Inflammatory macrophage (primary cell): ENCODE measurements at places on chromosomes 4 and X.

GRCh38 chr4:24519649-24520048 is 64.7 kb downstream of the DHX15 start:
- DNase-seq, result no peak

DNA sequence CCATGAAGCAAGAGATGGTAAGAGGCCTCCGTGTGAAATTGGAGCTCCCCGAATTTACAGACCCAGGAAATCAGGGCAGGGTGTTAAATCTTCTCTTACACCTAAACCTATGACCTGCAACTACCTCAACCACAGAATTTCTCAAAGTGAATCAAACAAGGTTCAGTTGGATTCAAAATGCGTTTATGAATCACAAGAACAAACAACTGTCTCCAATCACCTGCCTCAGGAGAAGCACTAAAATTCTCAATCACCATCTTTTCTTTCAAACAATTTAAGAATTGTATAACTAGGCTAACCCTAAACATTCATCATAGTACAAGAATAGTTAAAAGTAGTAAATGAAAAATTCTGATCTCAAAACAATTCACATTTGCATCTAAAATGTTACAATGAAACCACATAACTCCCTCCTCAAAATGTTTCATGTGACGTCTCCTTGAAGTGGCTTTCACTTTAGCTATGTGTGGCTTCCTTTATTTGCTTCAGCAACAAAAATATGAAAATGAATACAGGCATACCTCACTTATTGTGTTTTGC is 19.2 kb downstream of the PPP3CA start:
- no peak for DNase-seq

DNA sequence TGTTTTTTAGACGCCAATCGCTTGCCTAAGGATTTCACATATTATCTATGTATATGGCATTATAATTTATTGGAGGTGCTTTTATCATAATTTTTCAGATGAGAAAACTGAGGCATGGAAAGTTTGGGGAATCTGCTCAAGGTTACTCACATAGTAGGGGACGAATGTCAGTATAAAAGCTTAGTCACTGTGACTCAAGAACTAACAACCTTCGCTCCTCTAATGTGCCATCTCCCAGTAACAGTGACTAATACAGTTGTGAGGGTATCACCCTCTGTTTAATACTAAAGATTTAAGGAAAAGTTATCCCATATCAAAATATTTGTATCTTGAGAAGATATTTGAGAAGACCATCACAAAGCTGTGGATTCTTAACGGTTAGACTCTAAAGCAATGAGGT is 353.1 kb upstream of the SPOCK3 start:
- DNase-seq, result no peak

- no peak for DNase-seq
These were observed 361.2 kb downstream of the PCDH7 start for GRCh38 chr4:31081366-31081765.

DNA sequence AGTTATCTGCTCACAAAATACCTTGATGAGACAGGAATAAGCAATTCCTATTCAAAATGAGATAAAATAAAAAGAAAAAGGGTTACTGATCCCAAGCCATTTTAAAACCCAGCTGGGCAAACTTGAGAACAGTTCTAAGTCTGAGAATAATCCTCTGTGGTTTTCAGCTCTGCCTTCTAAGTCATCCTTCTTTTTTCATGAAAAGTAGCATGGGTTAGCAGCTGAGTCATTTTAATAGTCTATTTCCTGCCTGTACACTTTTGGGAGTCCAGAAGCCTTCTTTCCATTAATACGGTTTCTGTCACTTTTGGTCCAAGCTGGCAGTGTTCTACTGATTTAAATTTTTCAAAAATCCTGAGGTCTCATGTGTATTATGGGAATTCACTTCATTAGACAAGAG is 374.3 kb downstream of the IQCM start:
- no peak for DNase-seq

- DNase-seq, result no peak
These were observed 173.0 kb downstream of the SPCS3 start for GRCh38 chr4:176492646-176493302.

- DNase-seq, result peak; percentile 79
These were observed 211.1 kb downstream of the GUCY2F start for GRCh38 chrX:109270580-109271484.

GRCh38 chr4:76984127-76984526 is 34.6 kb downstream of the SEPTIN11 start:
- peak; percentile 25 for DNase-seq

GRCh38 chr4:139672215-139672614 is 6.6 kb downstream of the MGST2 start:
- DNase-seq, result no peak

- DNase-seq, result no peak
These were observed 365.0 kb upstream of the RASGEF1B start for GRCh38 chr4:81836716-81837115.

DNA sequence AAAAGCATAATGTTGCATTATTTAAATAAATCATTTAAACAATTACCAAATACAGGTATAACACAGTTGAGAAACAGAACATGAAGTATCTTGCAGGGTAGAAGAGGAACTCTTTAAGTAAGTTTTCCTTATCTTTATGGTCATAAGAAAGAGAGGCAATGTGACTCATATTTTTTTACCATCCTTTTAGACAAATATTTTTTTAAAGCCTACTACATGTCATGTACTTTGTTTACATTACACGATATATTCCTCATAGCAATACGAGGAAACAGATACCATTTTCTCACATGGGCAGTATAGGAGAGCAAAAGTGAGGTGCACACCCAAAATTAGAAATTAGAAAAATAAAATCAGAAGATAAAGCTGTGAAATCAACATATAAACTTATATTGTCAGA is 49.3 kb upstream of the EPHA5 start:
- DNase-seq, result no peak

GRCh38 chrX:149003863-149004660 is 501.0 kb downstream of the IDS start:
- no peak for DNase-seq

GRCh38 chr4:53777244-53777984 is 186.1 kb upstream of the LNX1 start:
- peak; percentile 3 for DNase-seq

DNA sequence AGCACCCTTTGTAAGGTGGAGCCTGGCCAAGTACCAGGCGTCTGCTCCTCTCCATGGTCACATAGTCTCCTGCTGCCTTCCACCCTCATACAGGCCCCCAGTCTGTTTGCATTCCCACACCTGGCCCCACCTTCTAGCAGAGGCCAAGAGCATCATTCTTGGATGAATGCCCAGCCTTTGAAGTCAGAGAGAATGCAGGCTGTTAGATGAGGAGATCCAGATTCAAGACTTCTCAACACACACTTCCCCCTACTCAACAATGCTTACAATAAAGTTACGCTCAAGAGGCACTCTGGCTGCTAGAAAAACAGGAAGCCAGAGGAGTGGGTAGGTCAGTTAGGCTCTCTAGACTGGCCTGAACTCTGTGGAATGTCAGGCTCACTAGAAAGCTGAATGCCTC is 43.3 kb downstream of the SHROOM4 start:
- peak; percentile 3 for DNase-seq

GRCh38 chrX:17359500-17359899 is 15.5 kb upstream of the NHS start:
- no peak for DNase-seq

GRCh38 chrX:120000490-120001246 is 57.1 kb upstream of the NKAP start:
- DNase-seq, result no peak

- no peak for DNase-seq
These were observed 692.6 kb downstream of the FAM133A start for GRCh38 chrX:94366616-94367015.

DNA sequence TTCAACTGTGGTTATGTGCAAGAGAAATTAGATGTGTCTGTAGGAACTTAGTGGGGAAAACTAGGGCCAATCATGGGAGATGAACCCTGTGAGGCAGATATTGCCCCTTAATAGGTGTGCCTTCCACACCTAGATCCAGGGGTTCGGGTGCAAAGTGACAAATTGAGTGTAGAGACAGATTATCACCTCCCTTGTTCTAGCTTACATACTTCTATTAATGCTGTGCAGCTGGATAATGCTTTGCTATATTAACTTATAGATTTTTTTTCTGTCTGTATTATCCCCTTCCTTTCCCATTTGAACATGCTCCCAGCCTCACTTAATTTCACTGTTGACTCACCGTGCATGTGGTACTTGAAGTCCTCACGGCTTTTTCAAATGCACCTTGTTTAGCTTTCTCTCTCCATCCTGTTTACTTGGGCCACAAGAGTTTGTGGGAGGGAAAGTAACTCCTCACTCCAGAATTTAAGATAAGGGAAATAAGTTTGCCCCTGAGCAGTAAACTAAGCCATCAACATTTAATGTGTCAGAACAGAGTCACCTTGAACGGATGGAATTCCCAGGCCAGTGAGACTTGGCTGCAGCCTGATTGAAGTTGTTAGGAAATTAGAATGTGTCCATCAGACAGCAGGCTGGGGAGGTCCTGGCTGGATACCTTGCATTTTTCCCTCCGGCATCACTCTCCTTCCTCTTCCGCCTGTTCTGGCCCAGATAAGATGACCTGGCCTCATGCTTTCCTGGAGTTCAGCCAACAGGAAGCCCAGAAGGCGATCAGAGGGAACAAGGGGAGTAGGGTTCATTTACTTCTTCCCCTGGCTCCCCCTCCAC is 478.4 kb downstream of the BCOR start:
- no peak for DNase-seq

DNA sequence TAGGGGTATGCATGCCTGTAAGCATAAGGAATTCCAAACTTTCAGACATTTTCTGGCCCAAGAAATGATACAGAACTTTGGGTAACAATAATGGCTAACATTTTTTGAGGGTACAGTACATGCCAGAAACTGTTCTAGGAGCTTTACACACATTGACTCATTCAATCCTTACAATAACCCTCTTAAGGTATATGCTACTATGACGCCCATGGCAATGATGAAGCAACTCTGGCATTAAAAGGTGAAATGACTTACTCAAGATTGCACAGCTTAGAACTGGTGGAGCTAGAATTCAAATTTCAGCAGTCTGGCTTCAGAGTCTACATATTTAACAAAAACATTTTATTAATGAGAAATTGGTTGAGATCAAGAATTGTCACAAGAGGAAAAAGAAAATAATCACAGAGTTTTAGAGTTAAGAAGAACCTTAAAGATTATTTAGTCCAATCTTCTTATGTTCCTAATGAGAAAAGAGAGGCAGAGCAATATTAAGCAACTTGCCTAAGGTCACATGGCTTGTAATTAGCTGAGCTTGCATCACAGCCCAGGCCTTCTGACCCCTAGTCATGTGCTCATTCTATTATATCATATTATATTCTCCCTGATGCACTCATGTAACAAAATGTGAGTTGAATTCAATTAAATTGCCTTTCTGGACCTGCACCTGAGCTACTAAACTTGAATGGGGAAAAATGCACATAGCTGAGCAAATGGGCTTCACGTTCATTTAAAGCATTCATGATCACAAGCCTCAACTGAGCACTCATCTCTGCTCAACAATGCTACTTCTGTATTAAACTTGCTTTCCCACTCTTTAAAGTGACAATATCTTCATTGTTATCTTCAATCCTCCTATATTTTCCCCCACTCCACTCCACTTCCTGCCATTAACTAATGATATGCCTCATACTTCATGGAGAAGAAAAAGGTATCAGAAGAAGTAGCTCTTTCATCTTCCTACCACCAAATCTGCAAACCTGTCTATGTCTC is 73.2 kb downstream of the ENOX2 start:
- DNase-seq, result no peak

DNA sequence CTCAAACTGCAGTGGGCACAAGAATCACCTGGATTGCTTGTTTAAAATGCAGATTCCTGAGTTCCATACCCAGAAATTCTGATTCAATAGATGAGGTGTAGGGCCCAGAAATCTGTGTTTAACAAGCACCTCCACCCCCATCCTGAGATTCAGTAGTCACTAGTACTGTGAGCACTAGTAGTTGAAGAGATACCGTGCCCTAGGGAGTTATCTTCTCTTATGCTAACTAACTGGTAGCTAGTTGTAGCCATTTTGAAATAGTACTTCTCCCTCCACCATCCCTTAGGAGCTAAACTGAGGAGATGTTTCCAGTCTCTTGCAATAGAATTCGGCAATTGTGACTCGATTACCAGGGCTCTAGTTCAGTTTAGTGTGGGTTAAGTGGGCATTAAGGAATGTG is 18.4 kb downstream of the KLHL34 start:
- DNase-seq, result no peak

GRCh38 chr4:102759831-102760644 is 730 bp downstream of the MANBA start:
- peak; percentile 98 for DNase-seq

DNA sequence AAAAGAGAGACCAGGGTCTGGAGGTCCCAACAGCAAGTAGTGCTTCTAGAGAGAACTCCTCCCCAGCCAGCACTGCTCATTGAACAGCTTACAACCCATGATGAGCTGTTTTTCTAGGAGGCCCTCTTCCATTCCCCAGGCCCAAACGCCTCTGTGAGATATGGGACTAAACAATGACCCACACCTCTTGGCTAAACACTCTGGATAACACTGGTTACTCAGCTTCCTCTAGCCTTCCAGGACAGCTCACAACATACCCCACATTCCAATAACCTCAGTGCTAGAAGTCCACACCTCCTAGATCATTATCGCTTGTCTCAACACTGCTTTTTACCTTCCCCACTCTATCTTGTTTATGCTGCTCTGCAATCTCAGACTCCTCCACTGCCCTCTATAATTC is 35.4 kb upstream of the PGRMC2 start:
- DNase-seq, result no peak

DNA sequence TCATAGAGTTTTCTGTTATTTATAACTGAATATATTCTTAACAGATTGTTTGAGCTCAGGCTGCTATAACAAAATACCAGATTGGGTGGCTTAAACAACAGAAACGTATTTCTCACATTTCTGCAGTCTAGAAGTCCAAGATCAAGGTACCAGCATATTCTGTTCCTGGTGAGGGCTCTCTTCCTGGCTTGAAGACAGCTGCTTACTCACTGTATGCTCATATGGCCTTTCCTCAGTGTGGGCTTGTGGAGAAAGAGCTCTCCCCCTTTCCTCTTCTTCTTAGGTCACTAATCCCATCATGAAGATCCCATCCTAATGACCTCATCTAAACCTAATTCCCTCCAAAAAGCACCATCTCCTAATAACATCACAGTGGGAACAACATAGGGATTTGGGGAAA is 117.8 kb downstream of the RASGEF1B start:
- DNase-seq, result no peak

DNA sequence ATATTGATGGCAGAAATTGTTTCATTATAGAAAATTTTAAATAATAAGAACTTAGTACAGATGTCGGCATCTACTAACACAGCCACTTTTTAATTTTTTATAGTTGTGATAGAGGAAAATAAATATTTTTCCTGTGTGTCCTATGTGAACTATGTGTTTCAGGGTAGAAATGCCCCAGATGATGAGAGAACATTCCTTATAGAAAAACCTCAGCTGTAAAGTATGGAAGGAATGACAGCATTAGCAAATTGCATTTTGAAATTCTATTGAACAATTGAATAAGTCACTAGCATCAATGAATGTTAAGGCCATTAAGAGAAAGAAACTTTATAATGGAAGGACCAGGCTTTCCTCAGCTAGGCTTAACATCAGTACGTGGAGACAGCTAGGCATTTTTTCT is 149.2 kb downstream of the CFAP299 start:
- no peak for DNase-seq

GRCh38 chr4:53132132-53132891 is 233.5 kb downstream of the SCFD2 start:
- no peak for DNase-seq

- peak; percentile 49 for DNase-seq
These were observed 211.5 kb downstream of the PDGFRA start for GRCh38 chr4:54440394-54441136.
